Brain pericyte (primary cell): ENCODE measurements at places on chromosomes 3 and 15.

- no peak for DNase-seq
Measured at GRCh38 chr3:30667280-30667651, 60.9 kb downstream of the TGFBR2 start.

DNA sequence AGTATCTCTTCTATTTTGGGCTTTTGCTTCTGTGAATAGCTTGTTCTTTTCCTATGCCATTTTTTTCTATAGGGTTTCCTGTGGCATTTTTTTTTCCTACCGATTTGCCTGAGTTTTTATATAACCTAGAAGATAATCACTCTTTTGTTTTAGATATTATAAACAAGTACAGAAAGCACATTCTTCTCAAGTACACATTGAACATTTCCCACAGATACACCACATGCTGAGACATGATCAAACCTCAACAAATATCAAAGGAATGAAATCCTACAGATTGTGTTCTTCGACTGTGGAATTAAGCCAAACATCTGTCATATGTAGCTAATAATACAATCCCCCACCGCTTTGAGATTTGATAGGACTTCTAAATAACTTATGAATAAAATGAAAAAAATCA is 9.1 kb upstream of the FEM1B start:
- no peak for DNase-seq

DNA sequence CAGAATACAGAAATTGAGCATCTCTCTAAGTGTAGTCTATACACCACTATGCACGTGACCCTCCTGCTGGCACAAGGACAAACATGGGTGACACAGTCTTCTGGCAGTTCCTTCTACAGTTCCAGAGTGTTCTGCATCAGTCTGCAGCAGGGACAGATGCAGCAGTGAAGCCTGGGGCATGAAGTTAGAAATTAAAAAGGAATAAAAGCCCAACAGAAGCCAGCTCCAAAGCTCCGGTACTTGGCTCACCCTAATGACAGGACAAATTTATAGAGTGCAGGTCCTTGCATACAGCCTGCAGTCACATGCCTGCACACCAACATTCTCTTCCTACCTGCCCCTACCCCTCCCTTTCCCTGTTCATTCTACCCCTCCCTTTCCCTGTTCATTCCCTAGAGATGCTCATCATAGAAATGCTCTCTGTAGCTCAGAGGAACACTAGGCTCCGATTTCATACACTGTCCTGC is 15.0 kb downstream of the UACA start:
- no peak for DNase-seq

DNA sequence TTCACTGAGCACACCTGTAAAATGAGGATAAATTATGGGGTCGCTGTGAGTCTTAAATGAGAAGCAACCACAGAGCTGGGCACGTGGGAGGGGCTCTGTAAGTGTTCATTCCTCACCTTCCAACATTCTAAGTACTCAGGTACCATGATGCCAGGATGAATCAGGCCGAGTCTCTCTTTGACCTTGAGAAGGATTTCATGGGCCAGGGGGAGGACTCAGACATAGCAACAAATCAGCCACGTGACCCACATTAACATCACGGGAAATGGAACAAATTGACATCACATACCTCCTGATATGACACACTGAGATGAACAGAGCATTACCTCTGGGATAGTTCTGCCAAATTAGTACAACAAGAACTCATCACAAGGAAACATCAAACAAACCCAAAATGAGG is 35.2 kb upstream of the USP3 start:
- no peak for DNase-seq

GRCh38 chr3:166270429-166270828 is 433.2 kb upstream of the BCHE start:
- DNase-seq, result no peak

DNA sequence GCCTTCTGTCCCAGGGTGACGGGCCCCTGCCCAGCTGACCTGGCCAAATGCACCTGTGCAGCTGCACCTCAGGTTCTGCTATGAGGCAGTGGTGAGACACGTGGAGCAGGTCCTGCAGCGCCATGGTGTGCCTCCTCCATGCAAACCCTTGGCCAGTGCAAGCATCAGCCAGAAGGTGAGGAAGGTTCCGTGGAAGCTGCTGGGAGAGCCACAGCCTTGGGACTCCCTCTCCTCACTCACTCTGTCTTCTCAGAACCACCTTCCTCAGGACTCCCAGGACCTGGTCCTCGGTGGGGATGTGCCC is 31.6 kb downstream of the PTPN23 start:
- DNase-seq, result no peak

DNA sequence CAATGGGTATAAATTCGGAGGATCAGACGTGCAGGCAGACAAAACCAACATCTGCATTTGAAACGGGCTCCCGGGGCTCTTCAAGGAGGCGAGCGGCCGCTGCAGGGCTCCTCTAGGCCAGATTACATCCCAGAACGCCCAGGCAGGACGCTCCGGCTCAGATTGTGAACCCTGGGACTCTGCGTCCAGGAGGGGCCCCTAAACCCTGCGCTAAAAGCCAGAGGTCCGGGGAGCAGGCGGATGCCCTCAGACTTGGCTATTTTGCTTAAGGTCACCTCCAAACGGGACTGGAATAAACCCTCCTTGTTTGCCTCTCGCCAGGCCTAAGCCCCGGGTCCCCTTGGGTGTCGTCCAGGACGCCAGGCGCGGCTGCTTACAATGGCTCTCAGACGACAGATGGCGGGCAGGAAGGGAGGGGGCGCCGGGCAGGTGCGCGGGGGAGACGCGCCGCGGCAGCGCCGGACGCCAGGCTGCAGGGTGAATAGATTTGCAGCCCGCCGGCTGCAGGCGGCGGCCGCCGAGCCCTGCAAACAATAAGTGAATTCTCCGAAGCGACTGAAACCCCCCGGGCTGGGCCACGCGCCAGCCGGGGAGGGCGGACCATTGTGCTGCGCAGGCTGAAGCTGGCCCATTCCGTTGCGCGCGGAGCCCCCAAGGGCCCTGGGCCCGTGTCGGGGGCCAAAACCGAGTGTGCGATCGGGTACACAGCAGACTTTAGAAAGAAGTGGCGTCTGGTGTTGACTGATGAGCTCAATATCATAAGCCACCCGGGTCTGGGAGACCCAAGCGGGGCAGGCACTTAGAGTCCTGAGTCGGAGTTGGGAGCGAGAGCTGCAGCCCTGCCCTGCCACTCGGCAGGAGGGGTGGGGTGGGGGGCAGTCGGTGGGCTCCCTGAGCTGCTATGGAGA is 32.3 kb upstream of the AMOTL2 start:
- DNase-seq, result no peak

DNA sequence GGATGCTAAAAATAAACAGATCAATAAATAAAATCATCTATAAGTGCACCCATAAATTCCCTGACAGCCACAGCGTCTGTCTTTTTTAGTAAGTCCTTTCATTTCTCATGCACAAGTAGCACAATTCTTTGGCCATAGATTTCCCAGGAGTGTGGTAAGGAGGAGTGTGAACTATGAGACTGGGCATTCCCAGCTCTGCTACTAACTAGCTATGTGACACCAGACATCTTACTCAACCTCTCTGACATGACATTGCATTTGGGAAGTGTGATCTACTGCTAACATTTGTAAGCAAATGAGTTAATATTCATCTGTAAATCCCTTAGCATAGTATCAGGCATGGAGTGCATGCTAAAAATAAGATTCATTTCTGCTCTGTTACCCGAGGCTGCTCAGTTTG is 301.7 kb downstream of the NTRK3 start:
- DNase-seq, result no peak

DNA sequence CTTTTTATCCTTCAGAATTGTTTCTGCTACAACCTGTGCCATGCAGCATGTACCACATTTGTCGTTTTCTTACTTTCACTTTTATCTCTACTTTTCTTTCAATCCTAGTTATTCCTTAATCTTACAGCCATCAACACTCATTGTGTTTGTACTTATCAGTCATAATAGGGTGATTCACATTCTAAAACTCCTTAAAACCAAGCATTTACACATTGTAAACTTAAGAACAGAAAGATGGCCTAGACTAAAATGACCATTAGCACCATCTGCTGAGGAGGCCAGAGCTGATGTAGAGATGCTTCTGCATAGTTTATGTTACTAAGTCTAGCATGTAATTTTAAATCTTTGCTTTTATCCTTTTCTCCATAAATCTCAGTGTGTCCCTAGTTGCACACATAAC is 25.5 kb downstream of the EIF2AK4 start:
- no peak for DNase-seq
